ENCODE measurements at places on chromosomes 13 and 19.

DNA sequence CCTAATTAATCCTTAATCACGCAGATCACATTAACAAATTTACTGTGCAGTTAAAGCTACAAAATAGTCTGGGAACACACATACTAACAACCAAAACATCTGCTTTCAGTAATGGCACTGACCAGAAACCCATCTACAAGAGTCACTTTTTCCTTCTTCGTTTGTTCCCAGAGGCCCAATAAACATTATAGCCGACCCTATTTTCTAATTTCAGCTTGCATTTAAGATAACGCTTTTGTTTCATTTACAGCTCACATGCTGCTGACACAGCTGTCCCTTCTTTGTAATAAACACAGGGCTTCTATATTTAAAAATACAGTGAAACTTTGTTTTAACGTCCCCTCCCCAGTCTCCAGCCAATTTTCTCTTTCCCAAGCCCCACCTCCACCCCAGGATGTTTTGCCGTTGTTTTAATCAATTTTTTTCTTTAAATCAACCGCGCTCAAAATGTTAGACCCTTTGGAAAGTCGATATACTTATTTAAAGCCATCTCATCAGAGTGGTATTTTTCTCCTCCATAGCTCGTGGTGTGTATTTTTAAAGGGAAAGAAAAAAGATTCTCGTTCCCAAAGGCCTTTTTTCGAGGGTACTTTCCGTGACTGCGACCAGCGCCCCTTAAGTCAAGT, 1.7 kb upstream of the WBP4 start:
- DNase-seq = no peak

GRCh38 chr19:37045140-37045539, 33.1 kb upstream of the ZNF420 start:
- DNase-seq = no peak

DNA sequence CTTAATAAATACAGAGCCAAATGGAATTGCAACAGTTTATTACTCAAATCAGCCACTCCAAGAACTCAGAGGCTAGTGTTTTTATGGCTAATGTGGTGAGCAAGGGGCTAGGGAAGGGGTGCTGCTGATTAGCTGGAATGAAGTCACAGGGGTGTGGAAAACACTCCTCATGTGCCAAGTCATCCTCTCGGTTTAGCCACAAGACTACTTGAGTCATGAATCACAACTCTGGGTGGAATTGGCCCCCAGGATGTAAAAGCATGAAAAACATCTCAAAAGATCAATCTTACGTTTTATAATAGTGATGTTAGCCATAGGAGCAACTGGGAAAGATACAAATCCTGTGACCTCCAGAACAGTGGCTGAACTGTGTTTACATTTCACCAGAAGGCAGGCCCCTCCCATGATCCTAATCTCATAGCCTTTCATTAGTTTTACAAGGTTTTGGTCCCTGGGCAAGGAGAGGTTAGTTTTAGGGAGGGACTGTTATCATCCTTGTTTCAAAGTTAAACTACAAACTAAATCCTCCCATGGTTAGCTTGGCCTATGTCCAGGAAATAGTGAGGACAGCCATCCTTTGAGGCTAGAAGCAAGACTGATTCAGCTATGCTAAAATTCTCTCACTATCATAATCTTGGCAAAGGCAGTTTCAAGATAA, 2020.1 kb upstream of the PCDH20 start:
- DNase-seq = no peak

DNA sequence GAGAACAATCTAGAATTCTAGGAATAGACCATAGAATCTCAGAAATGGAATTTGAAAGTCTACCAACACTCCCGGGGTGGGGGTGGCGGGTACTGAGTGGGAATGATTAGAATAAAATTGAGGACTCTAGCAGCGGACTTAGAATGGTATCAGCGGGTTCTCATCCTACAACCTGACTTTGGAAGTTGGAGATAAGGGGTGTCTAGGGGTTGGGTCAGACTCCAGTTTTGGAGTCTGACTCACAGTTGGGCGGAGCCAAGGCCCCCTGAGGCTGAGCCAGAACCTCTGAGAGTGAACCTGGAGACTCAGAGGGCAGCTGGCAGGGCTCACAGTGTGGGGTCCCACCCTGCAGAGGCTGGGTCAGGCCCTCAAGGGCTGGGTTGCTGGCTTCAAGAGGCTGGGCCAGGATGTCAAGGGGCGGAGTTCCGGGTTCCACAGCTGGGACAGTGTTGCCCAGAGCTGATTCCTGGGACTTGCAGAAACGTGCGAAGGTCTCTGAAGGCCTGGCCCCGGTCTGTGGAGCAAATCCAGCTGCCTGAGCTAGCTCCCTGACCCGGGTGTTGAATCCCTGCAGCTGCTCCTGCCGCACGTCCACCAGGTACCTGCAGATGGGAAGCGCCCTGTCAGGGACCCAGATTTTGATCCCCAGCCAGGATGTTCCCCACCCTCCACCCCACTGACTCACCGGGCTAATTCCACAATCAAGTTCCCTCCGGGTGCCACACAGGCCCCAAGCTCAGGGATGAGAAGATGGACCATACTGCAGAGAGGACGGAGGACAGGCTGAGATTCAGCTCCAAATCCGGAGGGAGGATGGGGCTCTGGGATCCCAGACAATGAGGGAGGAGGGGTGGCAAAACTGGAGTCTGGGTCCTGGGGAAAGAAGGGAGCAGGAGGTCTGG, 1.6 kb upstream of the TNNI3 start:
- no peak for DNase-seq

DNA sequence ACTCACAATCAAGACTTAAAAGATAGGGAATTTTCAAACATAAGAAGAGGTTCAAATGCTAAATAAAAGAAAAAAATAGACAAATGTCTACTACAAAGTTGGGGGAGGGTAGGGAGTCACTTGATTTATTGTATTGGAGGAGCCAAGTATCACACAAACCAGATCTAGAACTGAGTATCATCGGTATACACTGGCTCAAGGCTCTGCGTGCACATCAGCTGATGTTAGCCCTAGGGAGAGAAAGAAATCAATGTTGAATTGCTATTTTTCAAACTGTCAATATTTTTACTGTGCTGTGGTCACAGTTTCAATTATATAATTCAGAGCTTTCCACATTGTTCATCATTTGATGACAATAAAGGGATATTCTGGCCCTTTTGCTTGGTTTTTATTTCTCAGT, 54.9 kb upstream of the RXFP2 start:
- DNase-seq = no peak

GRCh38 chr13:64274481-64275217, 2859.0 kb upstream of the PCDH20 start:
- no peak for DNase-seq

- DNase-seq = no peak
These were observed 866 bp upstream of the LMO7 start for GRCh38 chr13:75635101-75635827.

DNA sequence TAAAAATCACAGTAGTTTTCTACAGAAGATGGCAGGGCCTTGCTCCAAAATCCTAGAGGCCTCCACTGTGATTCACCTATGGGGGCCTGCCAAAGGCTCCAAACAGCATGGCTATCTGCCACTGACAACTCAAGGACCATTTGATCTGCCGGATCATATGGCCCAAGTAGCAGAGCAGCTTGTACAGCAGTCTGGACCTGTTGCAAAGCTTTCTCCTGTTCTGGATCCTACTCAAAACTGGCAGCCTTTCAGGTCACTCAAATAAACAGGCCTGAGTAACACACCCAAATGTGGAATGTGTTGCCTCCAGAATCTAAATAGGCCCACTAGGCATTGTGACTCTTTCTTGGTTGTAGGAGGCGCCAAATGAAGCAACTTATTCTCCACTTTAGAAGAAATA, 1049.3 kb downstream of the PCDH9 start:
- no peak for DNase-seq

- DNase-seq = no peak
These were observed 531.3 kb downstream of the RFC3 start for GRCh38 chr13:34349091-34349722.

GRCh38 chr19:13588957-13589833, 82.9 kb upstream of the CACNA1A start:
- peak; percentile 73 for DNase-seq

GRCh38 chr13:86725105-86725504, 925.9 kb upstream of the SLITRK6 start:
- DNase-seq = no peak

- DNase-seq = no peak
These were observed 19.8 kb downstream of the IZUMO4 start for GRCh38 chr19:2116507-2116906.

- no peak for DNase-seq
These were observed at the start of gene FREM2 for GRCh38 chr13:38686577-38687245. FREM2 (plus strand) TSS chr13:38687077; CDS start chr13:38687345, 268 bp downstream.

GRCh38 chr19:2464389-2464788, 7.6 kb upstream of the LMNB2 start:
- no peak for DNase-seq

GRCh38 chr19:14514215-14514863, 3.9 kb downstream of the DNAJB1 start:
- DNase-seq = no peak

DNA sequence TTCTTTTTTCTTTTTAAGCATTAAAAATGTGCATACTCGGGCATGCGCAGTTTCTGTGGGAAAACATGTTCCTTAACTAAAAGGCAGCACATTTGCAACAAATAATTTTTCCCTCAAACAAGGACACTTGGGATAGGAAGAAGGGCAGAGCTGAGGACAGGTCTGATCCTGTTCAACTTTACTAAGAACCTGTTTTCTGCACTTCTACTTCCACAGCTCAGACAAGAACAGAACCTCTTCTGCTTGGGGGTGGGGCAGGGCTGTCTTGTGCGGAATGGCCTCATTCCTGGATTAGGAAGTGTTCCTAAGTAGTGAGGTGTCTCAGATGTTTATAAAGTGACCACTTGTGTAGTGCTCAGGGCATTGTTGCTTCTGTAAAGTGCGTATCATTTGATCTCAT, 18.3 kb downstream of the SAFB start:
- DNase-seq = no peak

GRCh38 chr19:31383553-31383952, 34.3 kb upstream of the TSHZ3 start:
- DNase-seq = no peak

DNA sequence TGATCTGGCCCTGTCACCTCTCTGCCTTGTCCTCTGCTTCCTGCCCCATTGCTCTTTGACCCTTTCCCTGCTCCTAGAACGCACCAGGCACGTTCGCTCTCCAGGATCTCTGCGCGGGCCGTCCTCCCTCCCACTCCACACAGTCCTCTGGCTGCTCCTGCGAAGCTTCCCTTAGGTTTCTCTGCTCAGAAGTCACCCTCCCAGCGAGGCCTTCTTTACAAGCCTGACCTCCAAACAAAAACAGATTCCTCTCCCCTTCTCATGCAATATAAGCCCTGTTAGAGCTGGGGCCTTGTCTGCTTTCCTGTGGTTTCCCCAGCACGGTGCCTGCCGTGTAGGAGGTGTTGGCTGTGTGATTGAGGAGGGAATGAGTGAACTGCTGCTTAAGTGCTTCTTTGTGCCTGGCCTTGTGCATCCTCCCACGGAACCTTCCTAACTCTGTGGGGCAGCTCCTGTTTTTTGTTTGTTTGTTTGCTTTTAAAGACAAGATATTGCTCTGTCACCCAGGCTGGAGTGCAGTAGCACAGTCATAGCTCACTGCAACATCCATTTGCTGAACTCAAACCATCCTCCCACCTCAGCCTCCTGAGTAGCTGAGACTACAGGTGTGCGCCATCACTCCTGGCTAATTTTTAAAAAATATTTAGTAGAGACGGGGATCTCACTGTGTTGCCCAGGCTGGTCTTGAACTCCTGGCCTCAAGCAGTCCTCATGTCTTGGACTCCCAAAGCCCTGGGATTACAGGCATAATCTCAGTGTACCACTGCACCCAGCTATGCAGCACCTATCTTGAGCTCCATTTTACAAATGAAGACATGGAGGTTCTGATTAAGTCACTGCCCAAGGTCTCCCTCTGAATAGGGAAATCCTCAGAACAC, 82.0 kb downstream of the SIPA1L3 start:
- DNase-seq = no peak

DNA sequence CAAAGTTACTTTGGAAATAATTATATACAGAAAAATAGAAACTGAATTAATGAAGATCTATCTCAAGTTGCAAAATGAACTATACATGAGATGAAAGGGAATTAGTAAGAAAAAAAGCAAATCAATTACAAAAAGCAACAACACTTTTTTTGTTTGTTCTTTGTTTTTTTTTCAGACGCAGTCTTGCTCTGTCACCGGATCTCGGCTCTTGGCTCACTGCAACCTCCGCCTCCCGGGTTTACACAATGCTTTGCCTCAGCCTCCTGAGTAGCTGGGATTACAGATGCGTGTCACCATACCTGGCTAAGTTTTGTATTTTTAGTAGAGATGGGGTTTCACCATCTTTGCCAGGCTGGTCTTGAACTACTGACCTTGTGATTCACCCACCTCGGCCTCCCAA, 2.2 kb downstream of the ZNF415 start:
- no peak for DNase-seq

DNA sequence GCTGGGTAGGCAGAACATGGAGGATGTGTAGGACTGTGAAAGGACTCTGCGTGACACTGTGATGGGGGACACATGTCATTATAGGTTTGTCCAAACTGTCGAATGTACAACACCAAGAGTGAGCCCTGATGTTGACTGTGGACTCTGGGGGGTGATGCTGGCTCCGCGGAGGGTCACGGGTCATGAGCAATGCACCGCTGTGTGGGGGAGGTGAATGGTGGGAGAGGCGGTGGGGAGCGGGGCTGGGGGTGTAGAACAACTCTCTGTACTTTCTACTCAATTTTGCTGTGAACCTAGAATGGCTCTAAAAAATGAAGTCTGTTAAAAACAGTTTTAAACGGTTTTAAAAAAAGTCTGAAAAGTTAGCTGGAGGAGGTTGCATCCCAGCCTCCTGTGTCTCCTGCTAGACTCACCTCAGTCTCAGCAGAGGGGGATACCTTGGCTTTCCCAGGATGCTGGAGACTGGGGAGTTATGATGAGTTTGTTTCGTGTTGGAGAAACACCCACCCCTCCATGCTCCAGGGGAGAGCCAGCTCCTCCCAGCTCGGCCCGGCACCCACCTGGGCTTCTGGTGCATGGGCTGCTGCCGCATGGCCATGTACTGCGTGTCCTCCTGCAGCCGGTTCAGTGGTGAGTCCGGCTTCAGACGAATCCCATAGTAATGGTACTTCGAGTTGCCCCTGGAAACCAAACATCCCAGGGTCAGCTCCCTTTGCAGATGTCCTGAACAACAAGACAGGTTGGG, 34.7 kb upstream of the RANBP3 start:
- DNase-seq = no peak

DNA sequence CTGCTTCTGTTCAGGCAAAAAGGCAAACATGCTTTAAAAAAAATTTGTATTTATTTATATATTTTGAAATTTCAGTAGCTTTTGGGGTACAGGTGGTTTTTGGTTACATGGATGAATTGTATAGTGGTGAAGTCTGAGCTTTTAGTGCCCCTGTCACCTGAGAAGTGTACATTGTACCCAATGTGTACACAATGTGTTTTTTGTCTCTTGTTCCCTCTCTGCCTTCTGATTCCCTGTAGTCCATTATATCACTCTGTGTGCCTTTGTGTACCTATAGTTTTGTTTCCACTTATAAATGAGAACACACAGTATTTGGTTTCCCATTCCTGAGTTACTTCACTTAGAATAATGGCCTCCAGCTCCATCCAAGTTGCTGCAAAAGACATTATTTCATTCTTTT, 77.4 kb downstream of the PDS5B start:
- DNase-seq = no peak
